ENCODE measurements at places on chromosomes 3 and 15. TPM values are rescaled to one million over a fixed set of nuclear protein-coding genes. Genes with fewer than 3 reads are reported as not detected.

DPPA2 gene
- 0.36 TPM for total RNA-seq

GP5 gene
- 0.10 TPM for total RNA-seq

NAA80 gene
- total RNA-seq, result 12.9 TPM

RPS27L gene
- total RNA-seq, result 235 TPM

RTP4 gene
- 2.8 TPM for total RNA-seq

DNA sequence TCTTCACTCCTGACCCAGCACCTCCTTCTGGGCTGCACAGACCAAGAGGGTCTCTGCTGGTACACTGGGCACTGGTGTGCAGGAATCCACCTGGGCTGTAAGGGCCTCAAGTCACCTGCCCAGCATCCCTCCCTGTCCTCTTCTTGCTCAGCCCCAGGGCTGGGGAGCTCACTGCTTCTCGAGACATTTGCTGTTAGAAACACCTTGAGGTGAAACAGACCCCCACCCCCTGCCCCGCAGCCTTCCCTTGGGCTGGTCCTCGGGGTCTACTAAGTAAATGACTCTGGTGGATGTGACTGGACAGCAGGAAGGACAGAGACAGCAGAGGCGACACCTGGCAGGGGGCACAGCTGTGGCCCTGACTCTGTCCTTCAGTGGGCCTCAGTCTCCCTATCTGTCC, 29.1 kb downstream of the LOXL1 start:
- no peak overlapping the region for H3K4me3 ChIP-seq
- no peak for DNase-seq
- peaks cover 10% of the 10 kb centered on the region for H3K4me1 ChIP-seq
- no peak overlapping the region for H3K27ac ChIP-seq
- peaks cover 8% of the 10 kb centered on the region for H3K27me3 ChIP-seq

GRCh38 chr3:81444817-81445460, 316.5 kb downstream of the GBE1 start:
- no peak overlapping the region for H3K4me3 ChIP-seq
- no peaks in the 10 kb centered on the region for H3K27me3 ChIP-seq
- H3K4me1 ChIP-seq, result peaks cover 12% of the 10 kb centered on the region
- no peaks in the 10 kb centered on the region for H3K36me3 ChIP-seq
- H3K27ac ChIP-seq, result no peak overlapping the region

- H3K27ac ChIP-seq, result no peak overlapping the region
- no peak overlapping the region for H3K4me3 ChIP-seq
- DNase-seq, result no peak
- no peaks in the 10 kb centered on the region for H3K27me3 ChIP-seq
- H3K4me1 ChIP-seq, result no peaks in the 10 kb centered on the region
- peaks cover 8% of the 10 kb centered on the region for H3K36me3 ChIP-seq
Observed at GRCh38 chr15:74505837-74506514, 35.0 kb upstream of the ARID3B start.

DNA sequence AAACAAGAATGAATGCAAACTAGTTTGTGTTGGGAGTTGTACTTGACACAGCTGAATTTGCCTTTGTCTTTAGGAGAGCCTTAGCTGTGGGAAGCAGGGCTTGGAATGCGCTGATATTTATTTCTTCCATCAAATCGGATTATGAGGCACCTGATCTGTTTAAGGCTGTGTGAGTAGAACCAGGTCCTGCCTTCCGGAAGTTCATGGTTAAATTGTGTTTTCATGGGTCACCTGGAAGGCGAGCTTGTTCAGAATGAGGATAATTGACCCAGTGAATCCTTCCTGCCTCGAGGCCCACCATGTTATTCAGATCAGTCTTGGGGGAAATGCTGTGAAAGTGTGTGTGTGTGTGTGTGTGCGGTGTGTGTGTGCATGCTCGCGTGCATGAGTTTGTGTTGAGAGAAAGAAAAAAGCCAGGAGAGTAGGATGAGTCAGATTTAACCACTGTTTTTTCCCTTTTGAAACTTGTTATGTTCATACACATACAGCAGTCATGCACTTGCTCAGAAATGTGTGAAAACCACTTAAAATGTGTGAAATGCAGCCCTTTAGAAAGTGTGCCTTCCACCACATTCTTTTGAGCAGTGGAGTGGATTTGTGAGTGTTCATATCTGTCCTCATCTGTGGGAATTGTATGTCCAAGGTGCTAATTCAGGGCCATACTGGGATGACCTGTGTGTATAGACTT, 36.7 kb downstream of the SMAD3 start:
- H3K4me1 ChIP-seq, result peaks cover 58% of the 10 kb centered on the region
- no peak overlapping the region for H3K4me3 ChIP-seq
- no peak overlapping the region for H3K27ac ChIP-seq
- H3K27me3 ChIP-seq, result no peaks in the 10 kb centered on the region

- no peak overlapping the region for H3K4me3 ChIP-seq
- H3K4me1 ChIP-seq, result no peaks in the 10 kb centered on the region
- DNase-seq, result no peak
- H3K36me3 ChIP-seq, result no peaks in the 10 kb centered on the region
Observed at GRCh38 chr15:44971036-44971435, 14.5 kb downstream of the TERB2 start.

- H3K27ac ChIP-seq, result no peak overlapping the region
- no peak overlapping the region for H3K4me3 ChIP-seq
- H3K4me1 ChIP-seq, result no peaks in the 10 kb centered on the region
- DNase-seq, result peak; percentile 84
- no peaks in the 10 kb centered on the region for H3K27me3 ChIP-seq
- H3K36me3 ChIP-seq, result no peaks in the 10 kb centered on the region
Observed at GRCh38 chr3:52231502-52232278, 6.2 kb upstream of the TLR9 start.

- no peaks in the 10 kb centered on the region for H3K36me3 ChIP-seq
- peaks cover 38% of the 10 kb centered on the region for H3K4me1 ChIP-seq
- H3K27ac ChIP-seq, result peak overlapping the region; percentile 31
- no peak for DNase-seq
Observed at GRCh38 chr3:187810021-187810446, 64.8 kb upstream of the BCL6 start.

DNA sequence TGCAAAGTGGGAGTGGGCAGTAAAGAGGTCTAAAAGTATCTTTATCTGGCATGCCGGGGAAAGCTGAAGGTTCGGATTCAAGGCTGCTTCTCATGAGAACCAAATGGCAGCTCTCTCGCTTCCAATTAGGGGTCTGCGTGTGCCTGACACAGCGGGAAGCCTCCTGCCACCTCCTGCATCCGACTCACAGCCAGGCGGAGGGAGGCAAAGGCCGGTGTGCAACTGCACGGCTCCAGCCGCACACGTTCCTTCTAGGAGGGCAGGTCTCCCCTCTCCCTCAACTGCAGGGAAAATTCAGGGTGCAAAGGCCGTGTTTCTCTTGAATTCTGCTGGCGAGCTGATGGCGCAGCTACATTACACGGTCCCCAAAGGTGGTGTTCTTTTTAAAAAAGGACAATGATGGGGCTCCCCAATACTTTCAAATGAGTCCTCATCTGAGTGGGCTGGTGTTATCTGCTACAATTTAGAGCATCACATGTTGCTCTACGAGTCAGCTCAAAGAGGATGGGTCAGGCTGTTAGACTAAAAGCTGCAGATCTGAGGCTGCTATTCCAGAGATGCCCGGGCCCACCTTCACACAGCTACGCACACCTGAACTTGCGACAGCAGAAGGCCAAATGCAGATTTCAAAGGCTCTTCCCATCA, 226.6 kb downstream of the ADAMTS17 start:
- no peak for DNase-seq
- H3K27me3 ChIP-seq, result no peaks in the 10 kb centered on the region
- H3K36me3 ChIP-seq, result peaks cover 12% of the 10 kb centered on the region
- no peak overlapping the region for H3K27ac ChIP-seq
- peaks cover 19% of the 10 kb centered on the region for H3K4me1 ChIP-seq
- H3K4me3 ChIP-seq, result peak overlapping the region; percentile 57

Data from type B pancreatic cell (in vitro differentiated cells).